ENCODE measurements at places on chromosomes 5 and 9. TPM values are rescaled to one million over a fixed set of nuclear protein-coding genes. Genes with fewer than 3 reads are reported as not detected.
A peak's percentile ranks its signal among the peaks of the same experiment; 100 is the strongest.

DNA sequence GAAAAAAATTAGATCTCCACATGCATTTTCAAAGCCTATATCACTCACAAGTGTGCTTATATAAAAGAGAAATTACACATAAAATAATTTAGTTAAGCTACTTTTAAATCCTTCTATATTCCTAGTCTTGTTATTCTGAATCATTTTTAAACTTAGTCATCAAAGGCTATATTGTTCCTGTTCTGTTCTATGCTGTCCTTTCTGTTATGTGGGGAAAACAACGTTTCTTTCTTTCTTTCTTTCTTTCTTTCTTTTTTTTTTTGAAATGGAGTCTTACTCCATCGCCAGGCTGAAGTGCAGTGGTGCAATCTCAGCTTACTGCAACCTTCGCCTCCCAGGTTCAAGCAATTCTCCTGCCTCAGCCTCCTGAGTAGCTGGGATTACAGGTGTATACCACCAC lies 389.2 kb upstream of the FTMT start:
- DNase-seq = no peak

DNA sequence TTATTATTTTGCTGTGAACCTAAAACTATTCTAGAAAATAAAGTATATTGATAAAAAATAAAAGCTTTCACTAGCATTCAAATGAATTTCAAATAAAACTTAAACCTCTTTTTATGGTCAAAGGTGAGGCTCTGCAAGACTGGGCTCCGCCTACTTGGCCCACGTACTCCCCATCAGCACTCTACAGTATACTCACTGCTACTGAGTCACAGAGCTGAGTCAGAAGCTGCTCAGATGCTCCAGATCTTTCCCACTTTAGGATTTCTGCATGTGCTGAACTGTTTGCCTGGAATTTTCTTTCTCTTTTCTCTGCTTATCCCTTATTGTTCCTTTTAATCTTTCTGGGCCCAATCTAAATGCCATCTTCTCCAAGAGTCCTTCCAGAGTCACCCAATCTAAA lies 331.9 kb upstream of the CCNG1 start:
- no peak for DNase-seq

The MTAP gene
- 36.7 TPM for total RNA-seq

The ELAVL2 gene
- not detected for total RNA-seq

GRCh38 chr5:161865510-161865909 lies 17.6 kb downstream of the GABRA1 start:
- DNase-seq = no peak

DNA sequence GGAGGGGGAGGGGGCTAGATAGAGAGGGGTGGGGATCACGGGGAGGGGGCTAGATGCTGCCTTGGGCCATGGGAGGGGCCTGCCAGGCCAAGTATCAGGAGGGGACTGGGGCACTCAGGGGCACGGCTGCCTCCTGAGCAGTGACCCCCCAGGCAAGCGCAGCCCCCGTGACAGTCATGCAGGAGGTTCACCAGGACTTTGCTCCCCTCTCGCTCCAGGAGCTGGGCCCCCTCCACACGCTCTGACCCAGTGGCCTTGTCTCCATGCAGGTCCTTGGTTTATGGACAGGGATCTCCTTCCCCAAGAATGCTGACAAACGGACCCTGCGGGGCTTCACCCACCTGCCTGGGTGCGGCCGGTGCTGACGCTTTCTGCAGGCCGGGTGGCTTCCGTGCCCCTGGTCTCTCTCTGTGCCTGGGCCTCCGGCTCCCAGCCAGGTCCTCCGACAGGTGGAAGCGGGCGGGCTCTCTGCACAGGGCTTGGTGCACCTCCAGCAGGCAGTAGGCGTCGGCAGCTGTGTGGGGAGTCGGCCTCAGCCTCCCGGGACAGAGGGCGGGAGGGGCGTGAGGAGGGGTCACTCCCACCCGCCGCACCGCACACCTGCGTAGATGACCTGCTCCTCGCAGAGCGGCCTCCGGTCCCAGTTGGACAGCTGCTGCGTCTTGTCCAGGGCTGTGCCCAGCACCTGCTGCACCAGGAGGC lies 46.8 kb upstream of the NRARP start:
- DNase-seq = no peak

The SPATA31A3 gene
- not detected for total RNA-seq

The TMC1 gene
- total RNA-seq = 1.3 TPM

The PCDHGB4 gene
- total RNA-seq = 11.0 TPM

DNA sequence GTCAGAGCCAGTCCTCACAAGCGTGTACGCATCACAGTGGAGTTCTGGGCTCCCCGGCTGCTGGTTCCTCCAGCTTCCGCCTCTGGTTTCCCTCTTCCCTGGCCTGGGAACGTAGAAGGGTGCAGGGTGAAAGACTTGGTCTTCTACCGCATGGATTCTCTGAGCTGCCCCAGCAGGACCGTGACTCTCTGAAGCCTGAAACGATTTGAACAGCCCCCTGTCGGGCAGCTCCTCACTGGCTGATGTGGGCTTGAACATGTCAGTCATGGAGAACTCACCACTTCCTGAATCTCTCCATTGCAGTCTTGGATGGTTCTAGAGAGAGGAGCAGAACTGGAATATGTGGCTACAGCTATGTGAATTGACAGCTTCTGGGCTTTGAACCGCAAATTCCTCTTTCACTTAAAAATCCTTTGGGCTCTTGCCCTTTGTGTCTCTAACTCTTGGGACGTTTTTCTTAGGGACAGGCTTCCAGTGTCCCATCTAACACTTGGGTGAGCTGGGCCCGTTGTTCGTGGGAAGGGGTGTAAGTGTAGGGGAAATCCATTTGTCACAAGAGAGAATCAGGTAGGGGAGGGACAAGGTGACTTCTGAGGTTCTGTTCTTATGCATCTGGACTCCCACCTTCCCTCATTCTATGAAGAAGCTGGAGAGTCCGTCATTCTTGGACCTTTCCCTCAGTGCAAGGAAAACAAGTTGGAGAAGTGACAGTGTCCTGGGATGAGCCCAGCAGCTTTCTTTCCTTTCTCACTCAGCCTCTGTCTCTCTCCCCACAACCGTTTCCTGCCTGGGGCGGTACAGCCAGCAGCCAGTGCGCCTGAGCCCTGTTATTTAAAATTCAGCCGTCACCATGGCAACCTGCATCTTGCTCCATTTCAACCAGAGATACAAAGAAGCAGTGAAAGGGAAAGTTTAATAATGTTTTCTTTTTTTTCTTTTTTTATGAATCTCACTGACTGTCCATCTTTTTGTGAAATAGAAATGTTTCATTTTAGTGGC lies 84.7 kb downstream of the PTTG1 start:
- peak; percentile 36 for DNase-seq

The PRSS3 gene
- 3.9 TPM for total RNA-seq

- no peak for DNase-seq
Measured at GRCh38 chr9:113978725-113979342, 99.3 kb downstream of the AMBP start.

- peak; percentile 67 for DNase-seq
Measured at GRCh38 chr5:17401470-17402288, 96.4 kb upstream of the TAF11L2 start.

GRCh38 chr5:170135796-170136490 lies 30.2 kb downstream of the FOXI1 start:
- no peak for DNase-seq

The SLC6A7 gene
- total RNA-seq = under 0.01 TPM

The ZBED3 gene
- total RNA-seq = 2.6 TPM

DNA sequence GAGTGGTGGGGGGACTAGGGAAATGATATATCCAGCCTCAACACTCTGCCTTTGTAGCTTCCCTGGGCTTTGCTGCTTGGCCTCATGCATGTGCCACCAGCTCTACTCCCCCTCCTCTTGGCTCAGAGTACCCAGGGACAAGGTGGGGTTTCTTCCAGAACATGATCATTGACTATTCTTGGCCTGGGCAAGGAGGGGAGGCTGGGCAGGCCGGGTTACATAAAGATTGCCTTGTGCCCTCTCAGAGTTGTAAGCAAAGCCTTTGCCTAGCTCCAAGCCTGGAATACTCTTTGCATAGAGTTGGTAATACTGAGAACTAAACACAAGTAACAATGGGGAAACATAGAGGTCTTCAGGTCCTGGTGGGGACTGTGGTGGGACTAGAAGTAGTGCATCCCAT lies 11.9 kb downstream of the ADRB2 start:
- no peak for DNase-seq

- DNase-seq = peak; percentile 43
Measured at GRCh38 chr5:84255315-84255714, 129.4 kb downstream of the EDIL3 start.

The HSD17B3 gene
- not detected for total RNA-seq

DNA sequence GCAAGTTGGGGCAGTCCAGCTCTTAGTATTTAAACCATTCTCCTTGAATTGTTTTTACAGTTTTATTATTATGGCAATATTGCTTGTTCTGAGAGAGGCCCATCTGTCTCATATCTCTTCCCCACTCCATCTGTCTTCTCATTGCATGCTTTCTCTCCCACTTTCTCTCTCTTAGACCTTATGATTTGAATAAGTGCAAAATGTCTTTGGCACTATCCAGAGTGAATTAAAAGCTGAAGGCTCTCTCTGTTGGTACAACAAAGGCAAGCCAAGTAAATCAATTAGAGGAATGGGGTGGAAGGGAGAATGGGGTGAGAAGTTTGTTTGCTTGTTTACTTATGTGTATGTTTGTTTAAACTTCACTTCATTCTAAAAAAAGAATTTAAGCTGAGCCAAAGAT lies 195.3 kb upstream of the RFX3 start:
- no peak for DNase-seq

The GPR151 gene
- not detected for total RNA-seq

Measured in fibroblast of villous mesenchyme (primary cell).